NCI-H1092 (cell line): ENCODE measurements at places on chromosomes 11 and 22.

DNA sequence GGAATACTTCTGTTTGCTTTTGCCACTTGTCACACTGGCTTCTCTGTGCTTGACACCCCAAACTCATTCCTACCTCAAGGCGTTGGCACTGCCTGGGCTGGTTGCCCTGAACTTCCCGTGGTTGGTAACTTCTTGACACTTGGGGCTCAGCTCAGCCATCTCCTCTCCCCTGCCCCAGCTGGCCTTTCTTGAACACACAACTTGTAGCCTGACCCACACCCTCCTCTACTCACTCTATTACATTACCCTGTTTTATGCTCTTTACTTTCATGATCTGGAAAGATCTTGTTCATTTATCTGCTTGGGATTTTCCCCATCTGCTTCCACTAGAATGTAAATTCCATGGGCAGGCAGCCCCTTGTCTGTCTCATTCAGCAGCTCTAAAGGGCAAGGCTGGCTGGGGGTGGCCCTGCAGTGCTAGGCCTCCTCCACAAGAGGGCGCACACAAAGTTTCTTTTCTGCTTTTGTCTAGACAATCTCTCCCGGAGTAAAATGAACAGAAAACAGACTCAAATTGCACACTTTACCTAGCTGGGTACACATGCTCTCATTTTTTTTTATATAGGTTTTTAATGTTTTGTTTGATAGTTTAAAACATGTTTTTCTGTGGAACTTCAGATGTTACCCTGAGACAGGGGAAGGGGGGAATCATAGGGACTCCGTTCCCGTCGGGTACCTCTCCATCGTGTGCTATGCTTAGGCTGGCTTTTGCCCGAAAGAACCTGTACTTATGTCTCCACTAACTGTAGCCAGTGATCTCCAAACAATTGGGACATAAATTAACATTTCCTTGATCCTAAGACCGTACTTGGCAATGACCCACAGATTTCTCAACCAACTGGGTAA is 16.4 kb upstream of the MRGPRX2 start:
- DNase-seq = peak; percentile 29

GRCh38 chr11:69650081-69650831 is 9.3 kb downstream of the CCND1 start:
- DNase-seq = no peak

DNA sequence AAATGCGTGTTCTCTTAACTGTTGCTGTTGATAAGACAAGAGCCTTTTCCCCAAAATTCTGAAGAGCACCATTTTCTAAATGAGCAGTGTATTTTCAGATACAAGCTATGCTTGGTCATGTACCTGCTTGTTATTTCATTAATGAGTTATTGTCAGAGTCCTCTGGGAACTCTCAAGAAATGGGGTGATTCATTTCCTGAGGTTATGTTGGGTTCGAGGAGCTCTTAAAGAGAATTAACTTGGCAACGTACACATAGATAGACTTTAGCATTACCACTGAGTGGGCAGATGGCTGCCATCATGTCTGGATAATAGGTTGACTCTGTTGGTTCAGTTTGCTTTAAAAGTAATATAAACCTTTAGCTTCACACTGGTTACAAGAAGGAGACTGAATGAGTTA is 87.9 kb upstream of the SORL1-AS1 start:
- peak; percentile 30 for DNase-seq

GRCh38 chr22:46936378-46936903 is 174.0 kb downstream of the TBC1D22A start:
- DNase-seq = no peak

DNA sequence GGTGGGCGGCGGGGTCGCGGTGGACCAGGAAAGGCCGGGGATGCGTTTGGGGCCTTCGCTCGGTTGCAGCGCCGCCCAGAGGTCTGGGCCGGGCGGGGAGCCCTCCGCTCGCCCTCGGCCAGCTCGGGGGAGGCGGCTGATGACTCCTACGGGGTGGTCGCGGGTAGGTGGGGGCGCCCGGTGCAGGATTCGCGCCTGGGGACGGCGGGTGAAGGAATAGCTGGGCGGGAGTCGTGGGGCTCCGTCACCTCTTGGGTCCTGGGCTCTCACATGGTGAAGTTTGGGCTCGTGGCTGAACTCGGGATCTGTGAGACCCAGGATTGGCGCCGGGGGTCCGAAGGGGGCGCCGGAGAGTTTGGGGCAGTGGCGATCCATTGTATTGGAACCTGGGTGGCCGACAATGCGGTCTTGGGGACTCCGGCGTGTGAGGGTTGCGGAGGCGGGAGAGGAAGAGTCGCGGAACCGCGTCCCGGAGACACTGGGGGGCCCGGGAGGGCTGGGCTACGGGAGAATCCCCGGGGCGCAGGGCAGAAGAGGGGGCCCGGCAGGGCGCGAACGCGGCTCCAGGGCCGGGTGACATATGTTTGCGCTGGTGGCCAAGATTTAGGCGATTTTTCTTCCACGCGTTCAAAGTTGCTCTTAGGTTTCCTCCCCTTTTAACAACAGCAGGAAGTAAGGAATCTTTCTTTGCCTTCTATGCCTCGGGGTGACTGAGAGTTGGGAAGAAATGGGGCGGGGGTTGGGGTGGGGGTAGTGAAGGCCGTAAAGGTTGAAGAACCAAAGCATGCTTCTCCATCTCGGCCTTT is 935 bp downstream of the QSER1 start:
- no peak for DNase-seq

DNA sequence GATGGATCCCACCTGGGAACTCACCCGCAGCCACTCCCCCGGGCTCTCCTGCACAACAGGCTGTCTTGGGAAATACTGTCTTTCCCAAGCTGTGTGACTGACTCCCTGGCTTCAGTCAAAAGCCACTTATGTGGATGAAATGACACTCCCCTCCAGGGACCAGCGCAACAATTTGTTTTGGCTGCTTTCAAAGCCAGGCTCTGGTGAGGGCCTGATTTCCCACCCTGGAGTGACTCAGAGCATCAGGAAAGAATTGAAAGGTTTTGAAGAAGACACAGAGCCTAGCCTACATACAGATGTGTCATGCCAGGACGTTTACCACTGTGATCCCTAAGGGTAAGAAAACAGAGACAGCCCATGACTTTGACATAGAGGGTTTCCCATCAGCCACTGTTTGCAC is 550.5 kb downstream of the MIAT start:
- DNase-seq = peak; percentile 8

DNA sequence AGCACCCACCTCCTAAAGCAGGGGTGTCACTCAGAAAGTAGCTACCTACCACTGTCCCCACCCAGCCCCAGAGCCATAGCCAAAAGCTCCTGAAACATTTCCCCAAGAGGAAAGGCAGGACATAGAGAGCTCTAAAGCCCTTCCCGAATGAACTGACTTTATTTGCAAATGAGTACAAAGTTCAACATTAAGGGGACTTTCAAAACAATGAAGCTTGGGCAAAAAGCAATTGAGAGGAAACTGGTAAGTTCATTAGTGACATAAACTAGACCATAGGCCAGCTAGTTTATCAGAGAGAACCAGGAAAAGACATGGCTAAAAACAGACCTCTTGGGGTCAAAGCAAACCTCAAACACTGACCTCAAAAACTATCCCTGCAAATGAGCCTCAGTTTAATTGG is 72.7 kb downstream of the IGLL5 start:
- DNase-seq = no peak

GRCh38 chr22:48449466-48450187 is 1378.0 kb downstream of the BRD1 start:
- DNase-seq = no peak

GRCh38 chr11:10931761-10932670 is 74.2 kb upstream of the ZBED5 start:
- peak; percentile 52 for DNase-seq

DNA sequence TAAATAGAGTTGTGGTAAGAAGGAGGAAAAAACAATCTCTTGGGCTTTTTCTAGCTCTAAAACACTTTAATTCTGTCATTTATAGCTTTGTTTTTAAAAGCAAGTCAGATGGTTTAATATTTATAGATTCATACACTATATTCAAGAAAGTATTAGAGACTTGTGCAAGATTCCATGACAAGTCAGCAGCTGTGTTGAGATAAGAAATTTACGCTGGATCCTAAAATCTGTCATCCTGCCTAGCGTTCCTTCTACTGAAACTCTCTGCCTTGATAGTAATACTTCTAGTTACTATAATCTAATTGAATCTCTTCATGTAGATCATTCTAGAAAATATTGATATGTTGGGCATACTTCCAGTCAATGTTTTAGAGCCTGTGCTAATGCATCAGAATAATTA is 721.8 kb downstream of the CNTN5 start:
- no peak for DNase-seq

DNA sequence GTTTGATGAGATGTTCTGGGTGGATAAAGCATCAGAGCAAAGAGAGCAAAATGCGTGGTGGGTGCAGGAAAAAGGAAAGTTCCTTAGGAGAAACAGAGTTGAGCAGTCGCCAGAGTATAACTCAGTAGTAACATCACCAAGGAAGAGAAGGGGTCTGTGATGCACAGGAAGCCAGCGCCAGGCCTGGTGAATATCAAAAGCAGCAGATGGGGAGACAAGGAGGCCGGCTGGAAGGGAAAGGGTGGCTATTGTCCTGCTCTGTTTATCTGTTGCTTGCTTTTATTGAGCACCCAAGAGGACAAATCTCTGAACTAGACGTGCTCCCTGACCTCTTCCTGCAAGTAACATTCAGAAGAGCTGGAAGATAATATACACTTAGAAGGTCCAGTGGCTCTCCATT is 52.7 kb upstream of the GRAMD1B start:
- no peak for DNase-seq

DNA sequence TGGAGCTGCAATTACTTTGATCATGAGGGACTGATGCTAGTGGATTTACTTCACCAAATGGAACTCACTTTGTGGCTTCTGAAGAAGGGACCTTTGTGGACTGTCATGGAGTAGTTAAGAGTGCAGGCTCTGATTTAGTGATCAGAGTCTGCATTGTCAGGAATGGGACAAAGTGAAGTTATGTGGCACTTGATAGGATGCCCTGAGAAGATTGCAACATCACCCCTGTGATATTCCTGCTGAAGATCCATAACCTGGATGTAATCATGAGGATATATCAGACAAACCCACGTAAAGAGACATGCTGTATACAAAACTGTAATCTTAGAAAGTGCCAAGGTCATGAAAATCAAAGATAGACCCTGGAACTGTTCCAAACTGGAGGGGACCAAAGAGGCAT is 1.6 kb upstream of the TFIP11 start:
- DNase-seq = no peak

DNA sequence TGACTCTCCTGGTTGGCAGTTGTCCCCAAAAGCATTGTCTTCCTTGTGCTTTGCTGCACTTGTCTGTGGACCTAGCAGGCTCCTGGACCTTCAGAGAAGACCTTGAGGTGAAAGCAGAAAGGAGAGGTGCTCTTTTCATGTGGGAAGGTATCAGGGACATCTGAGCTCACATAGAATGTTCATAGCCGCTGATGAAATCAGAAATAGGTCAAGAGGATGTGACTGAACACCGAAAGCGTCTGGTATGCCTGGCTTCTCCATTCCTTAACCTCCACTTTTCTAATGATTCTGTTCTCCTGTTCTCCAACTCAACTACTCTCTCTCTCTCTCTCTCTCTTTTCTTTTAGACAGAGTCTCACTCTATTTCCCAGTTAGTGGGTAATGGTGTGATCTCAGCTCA is 6.2 kb upstream of the CUL5 start:
- DNase-seq = no peak

- DNase-seq = no peak
Measured at GRCh38 chr11:92527467-92527866, 302.8 kb downstream of the FAT3 start.

DNA sequence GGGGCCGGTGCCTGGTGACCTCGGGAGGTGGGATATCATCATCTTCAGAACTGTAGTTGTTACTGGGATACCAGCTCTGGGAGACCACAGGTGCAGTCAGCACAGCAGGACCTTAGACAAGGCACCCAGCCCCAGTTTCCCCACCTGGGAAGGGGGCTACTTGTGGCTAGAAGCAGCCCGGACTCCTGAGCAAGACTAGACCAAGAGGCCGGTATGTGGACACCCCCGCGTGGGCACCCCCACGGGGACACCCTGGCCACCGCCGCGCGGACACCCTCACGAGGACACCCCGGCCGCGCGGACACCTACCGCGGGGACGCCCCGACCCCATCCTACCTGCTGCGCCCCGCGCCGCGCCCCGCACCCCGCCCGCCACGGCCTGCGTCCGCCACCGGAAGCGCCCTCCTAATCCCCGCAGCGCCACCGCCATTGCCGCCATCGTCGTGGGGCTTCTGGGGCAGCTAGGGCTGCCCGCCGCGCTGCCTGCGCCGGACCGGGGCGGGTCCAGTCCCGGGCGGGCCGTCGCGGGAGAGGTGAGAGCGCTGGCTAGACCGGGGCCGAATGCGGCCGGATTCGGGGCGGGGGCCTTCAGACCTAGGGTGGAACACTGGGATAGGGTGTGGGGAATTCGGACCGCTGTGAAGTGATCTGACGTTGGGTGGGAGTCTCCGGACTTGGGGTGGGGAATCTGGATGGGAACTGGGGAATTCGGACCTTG is at the start of the genes COMT and TXNRD2:
COMT (plus strand) TSS at position 408 of the 718 bp plus-strand sequence. CDS start 20,755 bp downstream, outside the sequence.
TXNRD2 (minus strand) TSS at position 454 of the 718 bp plus-strand sequence; CDS start at position 439, 15 bp downstream.
- peak; percentile 49 for DNase-seq

DNA sequence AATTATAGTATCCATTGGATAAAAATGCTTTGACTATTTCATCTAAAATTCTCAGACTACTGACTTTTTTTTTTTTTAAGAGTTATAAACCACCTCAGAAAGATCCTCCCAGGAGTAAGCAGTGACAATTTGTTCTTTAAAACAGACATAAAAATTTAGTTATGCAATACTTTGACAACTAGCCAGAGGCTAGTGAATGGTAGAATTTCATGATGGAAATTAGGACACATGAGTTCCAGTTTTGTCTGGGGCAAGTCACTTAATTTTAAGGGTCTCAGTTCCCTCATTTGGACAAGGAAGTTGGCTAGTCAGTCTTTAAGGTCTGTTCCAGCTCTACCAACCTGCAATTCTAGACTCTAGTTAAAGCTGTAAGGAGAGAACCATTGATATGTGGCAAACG is 2.9 kb downstream of the IL18 start:
- DNase-seq = no peak

GRCh38 chr11:2824851-2825250 is 60.7 kb downstream of the CDKN1C start:
- no peak for DNase-seq

- DNase-seq = no peak
Measured at GRCh38 chr11:9008011-9008550, 4.3 kb upstream of the NRIP3 start.

DNA sequence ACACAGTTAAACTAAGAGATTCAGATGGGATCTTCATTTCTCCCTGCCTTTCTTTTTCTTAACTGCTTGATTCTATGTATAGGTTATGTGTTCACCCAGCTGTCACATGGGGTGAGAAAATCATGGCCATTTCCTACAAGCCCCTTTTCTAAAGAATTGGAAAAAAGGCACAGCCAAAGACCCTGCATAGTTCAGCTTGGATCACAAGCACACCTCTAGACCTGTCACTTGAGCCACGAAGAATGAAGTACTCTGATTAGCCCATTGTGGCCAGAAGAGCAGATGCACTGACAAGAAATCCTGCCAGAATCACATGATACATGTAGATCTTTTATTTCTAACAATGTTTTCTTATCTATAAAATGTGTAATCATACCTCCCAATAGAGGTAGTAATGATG is 69.7 kb downstream of the RAB38 start:
- no peak for DNase-seq

GRCh38 chr11:116510886-116511650 is 261.7 kb downstream of the BUD13 start:
- DNase-seq = no peak

GRCh38 chr11:3631331-3631730 is 10.5 kb downstream of the ART5 start:
- no peak for DNase-seq

- DNase-seq = peak; percentile 74
Measured at GRCh38 chr11:121466063-121466794, 13.5 kb upstream of the SORL1-AS1 start.

GRCh38 chr11:45563171-45563570 is 102.3 kb downstream of the CHST1 start:
- DNase-seq = no peak

- DNase-seq = no peak
Measured at GRCh38 chr11:18259259-18259658, 6.8 kb upstream of the SAA1 start.
